ENCODE measurements at places on chromosomes 1 and 21. TPM values are rescaled to one million over a fixed set of nuclear protein-coding genes. Genes with fewer than 3 reads are reported as not detected.

The OR2G6 gene
- total RNA-seq = not detected

The SLAMF9 gene
- not detected for total RNA-seq

The LPAR3 gene
- total RNA-seq = 2.1 TPM

The NBPF10 gene
- 5.6 TPM for total RNA-seq

The FABP3 gene
- total RNA-seq = not detected

The LCE3D gene
- not detected for total RNA-seq

The PLD5 gene
- total RNA-seq = not detected

The AXDND1 gene
- 1.7 TPM for total RNA-seq

The SELP gene
- total RNA-seq = 2.3 TPM

The ST6GALNAC3 gene
- total RNA-seq = not detected

DNA sequence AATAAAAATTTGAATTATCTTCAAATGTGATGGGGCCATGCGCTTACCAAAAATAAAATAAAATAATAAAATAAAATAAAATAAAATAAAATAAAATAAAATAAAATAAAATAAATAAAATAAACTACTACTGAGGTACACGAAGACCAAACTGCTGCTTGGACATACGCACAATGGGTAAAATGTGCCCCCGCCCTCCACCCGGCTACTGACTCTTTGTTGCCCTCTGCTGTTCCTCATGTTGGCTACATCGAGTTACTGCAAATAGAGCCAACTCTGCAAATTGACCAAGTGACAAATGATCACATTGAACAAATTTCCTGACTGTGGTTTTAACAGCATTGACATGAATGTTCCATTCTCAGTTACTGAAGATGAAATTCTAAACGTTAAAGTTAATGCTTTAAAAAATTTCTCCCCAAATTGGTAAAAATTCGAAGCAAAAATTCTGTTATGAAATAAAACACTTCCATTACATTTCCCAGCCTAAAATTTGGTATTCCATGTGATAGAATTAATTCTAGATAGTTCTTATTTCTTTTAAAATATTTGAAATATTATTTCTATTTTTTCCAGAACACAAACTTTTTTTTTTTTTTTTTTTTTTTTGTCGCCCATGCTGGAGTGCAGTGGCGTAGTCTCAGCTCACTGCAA lies 18.8 kb upstream of the MAP1LC3C start:
- no peaks in the 10 kb centered on the region for H3K36me3 ChIP-seq
- no peak for DNase-seq
- no peak overlapping the region for H3K4me3 ChIP-seq
- H3K27me3 ChIP-seq = no peaks in the 10 kb centered on the region

- no peaks in the 10 kb centered on the region for H3K36me3 ChIP-seq
- H3K4me1 ChIP-seq = peaks cover 11% of the 10 kb centered on the region
- DNase-seq = no peak
- no peak overlapping the region for H3K4me3 ChIP-seq
These were observed 8.9 kb upstream of the POFUT2 start for GRCh38 chr21:45296638-45297037.

DNA sequence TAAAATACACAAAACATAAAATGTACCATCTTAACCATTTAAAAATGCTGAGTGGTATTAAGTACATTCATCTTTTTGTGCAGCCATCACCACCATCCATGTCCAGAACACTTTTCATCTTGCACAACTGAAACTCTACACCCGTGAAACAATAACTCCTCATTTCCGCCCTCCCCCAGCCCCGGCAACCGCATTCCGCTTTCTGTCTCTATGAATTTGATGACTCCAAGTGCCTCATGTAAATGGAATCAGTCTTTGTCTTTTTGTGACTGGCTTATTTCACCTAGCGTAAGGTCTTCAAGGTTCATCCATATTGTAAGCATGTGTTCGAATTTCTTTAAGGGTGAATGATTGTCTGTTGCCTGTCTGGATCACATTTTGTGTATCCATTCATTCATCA lies 37.2 kb downstream of the SCCPDH start:
- H3K36me3 ChIP-seq = peaks cover 2% of the 10 kb centered on the region
- H3K4me3 ChIP-seq = no peak overlapping the region
- H3K4me1 ChIP-seq = peaks cover 2% of the 10 kb centered on the region
- no peak overlapping the region for H3K27ac ChIP-seq
- no peaks in the 10 kb centered on the region for H3K27me3 ChIP-seq

DNA sequence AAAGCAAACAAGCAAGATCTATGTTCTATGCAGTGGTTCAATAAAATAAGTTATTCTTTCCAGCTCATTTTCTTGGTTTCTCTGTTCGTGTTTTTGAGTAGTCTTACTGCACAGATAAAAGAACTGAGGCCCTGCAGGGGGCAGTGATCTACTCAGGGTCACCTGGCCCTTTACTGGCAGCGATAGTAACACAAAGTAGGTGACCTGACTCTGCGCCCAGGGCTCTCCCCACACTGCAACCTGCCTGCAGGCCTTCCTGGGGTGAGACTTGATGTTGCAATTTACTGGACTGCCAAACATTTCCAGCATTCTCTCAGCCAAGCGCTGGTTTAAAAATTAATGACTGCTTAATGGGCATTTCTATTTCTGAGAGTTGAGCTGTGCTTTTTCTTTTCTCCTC lies 110.3 kb downstream of the HUNK start:
- no peak for DNase-seq
- no peaks in the 10 kb centered on the region for H3K4me1 ChIP-seq
- no peak overlapping the region for H3K27ac ChIP-seq

- no peak for DNase-seq
- peaks cover 61% of the 10 kb centered on the region for H3K27me3 ChIP-seq
- peaks cover 6% of the 10 kb centered on the region for H3K4me1 ChIP-seq
- H3K27ac ChIP-seq = no peak overlapping the region
These were observed 8.9 kb upstream of the VWA5B1 start for GRCh38 chr1:20281801-20282200.

GRCh38 chr1:201262963-201263608 lies 20.2 kb upstream of the PKP1 start:
- H3K4me1 ChIP-seq = peaks cover 5% of the 10 kb centered on the region
- peaks cover 72% of the 10 kb centered on the region for H3K27me3 ChIP-seq
- H3K27ac ChIP-seq = no peak overlapping the region
- H3K4me3 ChIP-seq = no peak overlapping the region
- no peak for DNase-seq
- peaks cover 2% of the 10 kb centered on the region for H3K36me3 ChIP-seq

DNA sequence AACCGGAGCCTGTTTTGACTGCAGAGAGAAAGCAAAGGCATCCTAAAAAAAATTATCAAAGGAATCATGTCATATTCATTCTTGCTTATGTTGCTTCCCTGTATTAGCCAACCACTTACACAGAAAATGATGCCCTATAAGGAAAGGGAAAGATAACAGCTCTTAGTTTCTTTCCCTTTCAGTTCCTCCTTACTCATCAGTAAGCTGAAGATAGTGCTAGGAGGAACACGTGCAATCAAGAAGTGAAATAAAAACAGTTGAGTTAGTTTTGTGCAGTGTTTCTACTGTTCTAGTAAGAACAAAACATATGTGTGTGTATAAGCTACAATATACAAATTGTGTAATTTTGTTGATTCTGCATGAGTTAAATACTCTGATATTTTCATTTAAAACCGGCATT lies 45.3 kb upstream of the MTF2 start:
- H3K4me1 ChIP-seq = peaks cover 7% of the 10 kb centered on the region
- no peak overlapping the region for H3K4me3 ChIP-seq
- no peaks in the 10 kb centered on the region for H3K36me3 ChIP-seq
- DNase-seq = no peak
- H3K27me3 ChIP-seq = no peaks in the 10 kb centered on the region

DNA sequence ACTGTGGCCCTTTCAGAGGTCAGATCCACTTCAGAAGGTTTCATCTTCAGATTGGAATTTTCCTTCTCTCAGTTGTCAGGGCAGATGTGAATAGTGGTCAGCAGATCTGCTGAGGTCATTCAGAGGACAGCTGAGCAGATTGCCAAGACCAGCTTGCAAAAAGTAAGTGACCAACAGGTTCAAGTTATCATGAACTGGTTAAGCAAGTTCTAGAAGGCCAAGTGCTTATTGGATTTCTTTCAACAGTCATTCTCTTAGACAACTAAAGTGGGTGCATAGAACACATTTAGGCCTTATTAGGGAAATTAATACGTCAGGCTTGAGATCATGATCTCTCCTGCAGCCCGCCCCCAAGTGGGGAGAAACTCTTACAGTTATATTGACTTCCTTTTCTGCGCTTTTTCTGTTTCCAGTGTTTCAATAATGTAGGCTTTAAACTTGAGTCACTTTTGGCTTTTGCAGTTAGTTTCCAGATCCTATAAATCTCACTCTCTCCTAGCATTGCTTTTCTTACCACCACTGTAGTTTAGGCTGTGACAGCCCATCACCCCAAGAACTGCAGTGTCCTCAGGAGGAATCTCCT lies 96.4 kb downstream of the C1orf21 start:
- H3K4me3 ChIP-seq = no peak overlapping the region
- peaks cover 15% of the 10 kb centered on the region for H3K27me3 ChIP-seq

DNA sequence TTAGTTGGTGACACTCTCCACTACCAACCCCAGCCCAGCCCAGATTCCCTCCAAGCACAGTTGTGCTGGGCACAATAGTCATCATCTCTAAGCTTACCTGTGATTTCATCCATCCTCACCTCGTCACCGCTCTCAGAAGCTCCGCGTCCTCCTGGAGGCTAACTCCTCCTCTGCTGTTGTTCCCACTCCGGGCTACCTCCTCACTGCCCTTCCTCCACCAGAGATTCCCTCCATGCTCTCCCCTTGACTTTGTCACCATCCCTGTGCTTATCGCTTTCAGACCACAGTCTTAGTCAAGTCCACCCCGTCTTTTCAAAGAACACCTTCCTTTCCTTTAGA lies 47.0 kb upstream of the KIF26B start:
- H3K27ac ChIP-seq = no peak overlapping the region
- no peaks in the 10 kb centered on the region for H3K27me3 ChIP-seq
- DNase-seq = no peak
- peaks cover 2% of the 10 kb centered on the region for H3K36me3 ChIP-seq
- H3K4me3 ChIP-seq = no peak overlapping the region
- no peaks in the 10 kb centered on the region for H3K4me1 ChIP-seq

- H3K36me3 ChIP-seq = no peaks in the 10 kb centered on the region
These were observed 24.7 kb upstream of the IGSF5 start for GRCh38 chr21:39720126-39720778.

DNA sequence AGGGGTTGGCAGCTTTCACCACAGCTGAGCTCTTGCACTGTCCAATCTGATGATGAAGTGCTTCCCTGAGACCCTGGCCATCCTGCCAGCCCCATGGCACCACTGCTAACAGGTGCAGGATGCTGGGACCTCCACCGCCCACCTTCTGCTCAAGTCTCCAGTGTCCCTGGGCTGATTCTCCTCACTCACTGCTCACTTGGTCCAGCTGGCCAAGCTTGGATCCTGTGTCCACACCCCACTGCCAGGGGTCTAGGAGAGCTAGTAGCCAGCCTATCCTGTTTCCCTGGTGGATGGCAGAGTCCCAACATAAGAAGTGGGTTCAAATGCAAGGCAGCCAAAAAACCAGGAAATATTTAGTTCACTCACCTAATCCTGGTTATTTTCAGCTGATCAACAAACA lies 217.2 kb upstream of the IRF2BP2 start:
- H3K27ac ChIP-seq = no peak overlapping the region
- no peak for DNase-seq
- no peaks in the 10 kb centered on the region for H3K27me3 ChIP-seq
- H3K36me3 ChIP-seq = no peaks in the 10 kb centered on the region
- H3K4me1 ChIP-seq = peaks cover 14% of the 10 kb centered on the region

- H3K36me3 ChIP-seq = no peaks in the 10 kb centered on the region
- H3K27me3 ChIP-seq = peaks cover 18% of the 10 kb centered on the region
- H3K27ac ChIP-seq = no peak overlapping the region
- no peak overlapping the region for H3K4me3 ChIP-seq
- DNase-seq = no peak
These were observed 236.4 kb downstream of the USP25 start for GRCh38 chr21:15966231-15966630.

DNA sequence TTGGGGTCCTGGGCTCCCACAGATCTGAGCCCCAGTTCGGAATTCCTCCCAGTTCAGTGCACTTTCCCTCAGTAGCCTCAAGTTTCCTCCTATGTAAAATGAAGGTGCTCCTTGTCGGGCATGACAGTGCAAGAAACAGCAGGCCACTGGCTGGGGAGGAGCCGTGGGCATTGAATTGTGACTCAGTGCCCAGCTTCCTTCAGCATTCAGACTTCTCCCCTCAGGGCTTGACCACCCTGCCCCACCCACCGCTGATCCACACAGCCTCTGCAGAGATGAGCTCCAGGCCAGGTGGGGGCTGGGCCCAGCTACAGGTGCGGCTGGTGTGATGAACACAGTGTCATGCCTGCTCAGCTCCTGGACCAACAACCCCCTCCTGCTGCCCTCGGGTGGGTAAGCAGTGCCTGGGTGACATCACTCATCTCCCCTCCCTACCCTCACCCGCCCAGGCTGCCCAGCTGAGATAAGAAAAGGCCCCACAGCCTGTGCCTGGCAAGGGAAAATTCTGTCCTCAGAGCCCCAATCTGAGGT lies 4.9 kb downstream of the MOB3C start:
- peaks cover 48% of the 10 kb centered on the region for H3K4me1 ChIP-seq
- no peaks in the 10 kb centered on the region for H3K27me3 ChIP-seq
- H3K27ac ChIP-seq = no peak overlapping the region
- no peaks in the 10 kb centered on the region for H3K36me3 ChIP-seq
- H3K4me3 ChIP-seq = no peak overlapping the region

DNA sequence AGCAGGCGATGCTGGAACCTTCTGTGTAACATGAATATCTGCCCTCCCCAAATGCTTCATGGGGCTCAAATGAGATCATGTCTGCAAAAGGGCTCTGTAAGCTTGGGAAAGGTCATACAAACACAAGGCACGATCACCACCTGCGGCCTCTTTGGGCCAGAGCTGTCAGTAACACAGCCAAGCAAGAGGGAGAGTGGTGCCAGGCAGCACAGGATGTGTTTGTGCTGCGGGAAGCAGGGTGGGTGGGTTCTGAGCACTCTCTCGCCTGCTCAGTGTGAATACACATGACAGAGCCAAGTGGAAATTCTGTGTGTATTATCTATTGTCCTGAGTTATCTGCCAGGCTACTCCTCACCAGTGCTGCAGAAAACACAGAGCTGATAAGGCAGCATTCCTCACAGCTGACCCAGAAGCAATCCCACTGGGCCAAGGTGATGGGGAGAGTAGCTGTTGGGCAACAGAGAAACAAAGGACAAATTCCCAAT lies 101.2 kb downstream of the LAMC2 start:
- H3K4me3 ChIP-seq = no peak overlapping the region
- no peak overlapping the region for H3K27ac ChIP-seq
- H3K27me3 ChIP-seq = peaks cover 27% of the 10 kb centered on the region

DNA sequence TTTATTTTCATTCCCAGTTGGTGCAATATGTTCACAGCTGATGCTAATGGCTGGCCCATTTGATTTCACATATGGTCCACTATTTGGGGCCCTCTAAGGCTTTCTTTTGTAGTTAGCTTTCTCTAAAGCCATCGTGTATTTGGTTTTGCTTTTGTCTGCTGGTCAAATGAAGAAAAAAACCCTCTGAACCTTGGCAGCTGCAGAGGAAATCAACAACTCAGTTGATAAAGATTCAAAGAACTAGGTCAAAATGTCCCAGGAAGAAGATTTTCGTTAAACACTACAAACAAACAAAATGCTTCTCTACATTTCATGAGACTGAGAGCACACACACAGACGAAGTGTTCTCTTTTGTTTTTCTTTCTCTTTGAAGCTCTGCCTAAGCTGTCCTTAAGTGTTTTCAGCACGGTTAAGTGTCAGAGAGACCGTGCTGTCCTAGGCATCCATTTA lies 655.0 kb downstream of the RWDD3 start:
- no peaks in the 10 kb centered on the region for H3K4me1 ChIP-seq
- no peaks in the 10 kb centered on the region for H3K36me3 ChIP-seq
- H3K27me3 ChIP-seq = no peaks in the 10 kb centered on the region
- no peak for DNase-seq
- no peak overlapping the region for H3K4me3 ChIP-seq

- no peak overlapping the region for H3K27ac ChIP-seq
- no peak for DNase-seq
- H3K4me1 ChIP-seq = no peaks in the 10 kb centered on the region
- no peak overlapping the region for H3K4me3 ChIP-seq
These were observed 74.9 kb downstream of the WLS start for GRCh38 chr1:68157416-68157815.

All from T-helper 17 cell (primary cell).